Cardiac muscle cell (in vitro differentiated cells and primary cell): ENCODE measurements at places on chromosomes 1 and 21.

DNA sequence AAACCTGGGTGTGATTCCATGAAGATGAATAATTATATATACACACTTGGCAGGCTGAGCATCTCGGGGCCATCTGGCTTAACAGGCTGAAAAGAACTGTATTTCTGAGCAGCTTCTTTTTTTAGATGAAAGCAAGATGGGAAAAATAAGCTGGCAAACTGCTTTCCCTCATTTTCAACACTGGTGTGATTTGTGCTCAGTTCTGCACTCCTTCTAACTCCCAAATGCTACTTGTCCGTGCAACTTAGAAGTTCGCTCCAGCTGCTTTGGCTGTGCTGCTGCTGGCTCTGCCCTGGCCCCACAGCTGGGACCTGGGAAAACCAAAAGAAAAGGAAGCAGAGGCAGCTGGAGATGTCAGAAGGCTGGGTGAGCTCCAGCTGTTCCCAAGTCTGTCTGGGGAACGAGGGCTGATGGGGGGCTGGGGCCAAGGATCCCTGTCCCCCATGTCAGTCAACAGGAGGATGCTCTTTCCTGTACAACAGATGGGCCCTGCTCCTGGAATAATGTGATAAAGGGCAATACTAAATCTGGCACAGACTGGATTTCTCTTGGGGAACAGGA is 44.9 kb downstream of the PAFAH2 start:
- no peak for DNase-seq

DNA sequence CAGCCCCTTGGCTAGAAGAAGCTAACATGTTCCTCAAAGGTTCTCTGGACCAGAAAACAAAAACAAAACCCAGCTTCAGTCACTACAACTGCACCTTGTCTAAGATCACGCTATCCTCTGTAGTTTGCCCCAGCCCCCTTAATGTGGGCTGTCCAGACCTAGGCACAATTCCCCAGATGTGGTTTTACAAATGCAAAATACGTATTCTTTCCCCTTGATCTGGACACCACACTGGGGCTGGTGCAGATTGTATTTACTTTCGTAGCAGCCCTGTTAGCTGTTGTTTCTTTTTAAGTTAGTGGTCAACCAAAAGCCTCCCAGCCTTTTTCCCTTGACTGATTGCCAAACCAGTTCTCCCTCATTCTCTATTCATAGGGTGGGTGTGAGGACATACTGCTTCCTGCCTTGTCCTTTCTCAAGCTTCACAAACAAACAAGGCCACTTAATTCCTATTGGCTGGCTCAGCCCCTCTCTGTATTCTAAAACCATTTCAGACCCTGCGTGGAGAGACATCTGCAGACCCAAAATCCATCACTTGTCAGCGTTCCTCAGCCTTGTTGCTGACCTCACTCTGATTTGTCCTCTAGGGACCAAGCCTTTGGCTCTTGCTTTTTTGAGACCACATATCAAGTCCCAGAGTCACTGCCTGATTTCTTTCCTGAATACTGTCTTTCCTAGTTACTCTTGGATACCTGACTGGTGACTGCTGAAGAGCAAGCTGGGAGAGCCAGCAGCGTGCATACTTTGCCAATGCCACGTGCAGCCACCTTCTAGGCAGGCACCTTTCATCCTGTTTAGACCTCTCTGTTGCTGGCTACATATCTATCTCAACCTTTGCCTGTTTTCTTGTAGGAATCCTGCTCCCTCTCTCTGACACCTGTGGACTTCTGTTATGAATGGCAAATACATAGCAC is 96.4 kb upstream of the RAB3GAP2 start:
- DNase-seq: no peak

GRCh38 chr1:42272920-42273319 is 62.1 kb downstream of the FOXJ3 start:
- DNase-seq: no peak

DNA sequence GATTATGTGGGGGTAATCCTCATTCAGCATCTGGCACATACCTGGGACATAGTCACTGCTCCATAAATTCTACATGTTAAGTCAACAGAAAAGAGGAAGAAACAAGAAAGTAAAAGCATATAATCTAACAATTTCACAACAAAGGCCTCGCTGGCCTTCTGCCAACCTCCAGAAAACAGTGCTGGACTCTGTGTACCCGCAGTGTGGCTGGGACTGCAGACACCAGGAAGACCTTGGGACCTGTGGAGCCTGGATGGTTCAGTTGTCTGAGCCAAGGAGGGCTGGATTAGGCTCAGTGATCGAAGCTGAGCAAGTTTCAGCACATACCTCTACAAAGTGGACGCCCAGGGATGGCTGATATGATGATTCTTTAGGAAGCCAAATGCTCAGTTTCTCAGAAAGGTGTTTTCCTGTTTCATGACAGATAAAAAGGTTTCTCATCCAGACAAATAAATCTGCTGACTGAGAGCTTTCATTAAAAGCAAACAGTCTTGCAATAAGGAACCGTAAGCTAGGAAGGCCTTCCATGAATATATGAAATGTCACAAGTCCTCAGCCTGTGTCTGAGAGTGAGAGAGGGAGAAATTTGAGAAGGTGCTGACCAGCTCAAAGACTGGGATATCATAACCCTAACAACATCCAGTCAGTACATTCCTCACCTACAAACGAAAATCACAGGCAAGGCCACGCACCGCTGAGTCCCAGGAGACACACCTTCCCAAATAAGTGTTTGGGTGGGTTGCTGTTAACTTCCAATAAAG is 48.4 kb downstream of the CAPZB start:
- peak; percentile 83 for DNase-seq

GRCh38 chr1:93344886-93345632 is 648 bp upstream of the DR1 start:
- no peak for DNase-seq

DNA sequence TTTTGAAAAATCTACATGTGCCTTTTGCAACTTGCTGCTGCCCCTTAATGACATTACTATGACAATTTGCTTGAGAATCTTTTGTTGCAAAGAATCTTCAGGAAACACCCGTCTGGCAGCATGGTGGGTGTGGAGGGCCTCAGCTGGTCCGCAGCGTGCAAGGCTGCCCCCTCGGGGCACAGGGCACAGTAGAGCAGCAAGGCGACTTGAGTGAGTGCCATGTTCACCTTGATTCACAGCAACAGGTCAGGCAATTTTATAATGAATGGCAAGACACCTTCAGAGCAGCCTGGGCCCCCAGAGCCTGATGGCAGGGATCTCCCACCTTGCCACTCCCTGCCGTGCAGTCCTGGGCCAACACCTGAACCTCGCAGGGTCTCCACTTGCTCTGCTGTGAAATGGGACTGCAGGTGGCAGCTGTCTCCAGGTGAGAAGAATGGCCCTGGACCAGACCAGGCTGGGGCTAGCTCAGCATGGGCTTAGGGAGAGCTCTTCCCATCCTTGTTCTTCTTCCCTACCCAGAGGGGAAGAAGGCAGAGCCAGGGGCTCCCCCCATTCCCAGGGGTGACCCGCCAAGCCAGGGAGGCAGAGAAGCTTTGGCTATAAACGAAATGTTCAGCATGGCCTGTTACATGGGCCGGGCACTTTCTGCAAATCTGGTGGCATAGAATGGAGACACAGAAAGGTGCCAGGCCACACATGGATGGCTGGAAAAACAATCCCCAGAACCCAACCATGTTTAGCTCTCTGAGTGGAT is 34.5 kb upstream of the ACTRT2 start:
- no peak for DNase-seq

DNA sequence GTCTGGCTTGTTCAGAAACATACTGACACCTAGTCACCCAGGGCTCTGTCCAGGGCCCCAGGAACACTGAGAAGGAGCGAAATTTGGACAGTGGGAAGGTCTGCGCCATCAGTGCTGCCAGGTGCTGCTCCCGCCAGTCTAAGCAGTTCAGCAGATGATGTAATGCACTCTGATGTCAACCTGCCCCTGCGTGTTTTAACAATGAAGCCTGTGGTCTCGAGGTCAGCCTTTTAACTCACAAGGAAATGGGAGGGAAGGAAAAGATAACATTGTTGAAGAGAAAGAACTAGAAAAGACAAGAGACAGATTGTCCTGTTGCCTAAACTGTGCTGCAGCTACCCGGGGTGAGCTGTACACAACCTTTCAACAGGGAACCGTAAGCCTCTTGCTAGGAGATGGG is 126.6 kb upstream of the IFFO2 start:
- DNase-seq: no peak

GRCh38 chr1:71857862-71858261 is 424.5 kb downstream of the NEGR1 start:
- DNase-seq: peak; percentile 61
